ENCODE measurements at places on chromosomes 7 and 10. TPM values are rescaled to one million over a fixed set of nuclear protein-coding genes. Genes with fewer than 3 reads are reported as not detected.

ADAP1 gene
- total RNA-seq = 3.9 TPM

NUTM2B gene
- total RNA-seq = 0.37 TPM

WDR11 gene
- total RNA-seq = 54.6 TPM

BMPER gene
- total RNA-seq = 0.63 TPM

ATOH7 gene
- not detected for total RNA-seq

ERCC6 gene
- 40.2 TPM for total RNA-seq

TRIM74 gene
- total RNA-seq = 0.60 TPM

CASP7 gene
- total RNA-seq = 30.4 TPM

DNA sequence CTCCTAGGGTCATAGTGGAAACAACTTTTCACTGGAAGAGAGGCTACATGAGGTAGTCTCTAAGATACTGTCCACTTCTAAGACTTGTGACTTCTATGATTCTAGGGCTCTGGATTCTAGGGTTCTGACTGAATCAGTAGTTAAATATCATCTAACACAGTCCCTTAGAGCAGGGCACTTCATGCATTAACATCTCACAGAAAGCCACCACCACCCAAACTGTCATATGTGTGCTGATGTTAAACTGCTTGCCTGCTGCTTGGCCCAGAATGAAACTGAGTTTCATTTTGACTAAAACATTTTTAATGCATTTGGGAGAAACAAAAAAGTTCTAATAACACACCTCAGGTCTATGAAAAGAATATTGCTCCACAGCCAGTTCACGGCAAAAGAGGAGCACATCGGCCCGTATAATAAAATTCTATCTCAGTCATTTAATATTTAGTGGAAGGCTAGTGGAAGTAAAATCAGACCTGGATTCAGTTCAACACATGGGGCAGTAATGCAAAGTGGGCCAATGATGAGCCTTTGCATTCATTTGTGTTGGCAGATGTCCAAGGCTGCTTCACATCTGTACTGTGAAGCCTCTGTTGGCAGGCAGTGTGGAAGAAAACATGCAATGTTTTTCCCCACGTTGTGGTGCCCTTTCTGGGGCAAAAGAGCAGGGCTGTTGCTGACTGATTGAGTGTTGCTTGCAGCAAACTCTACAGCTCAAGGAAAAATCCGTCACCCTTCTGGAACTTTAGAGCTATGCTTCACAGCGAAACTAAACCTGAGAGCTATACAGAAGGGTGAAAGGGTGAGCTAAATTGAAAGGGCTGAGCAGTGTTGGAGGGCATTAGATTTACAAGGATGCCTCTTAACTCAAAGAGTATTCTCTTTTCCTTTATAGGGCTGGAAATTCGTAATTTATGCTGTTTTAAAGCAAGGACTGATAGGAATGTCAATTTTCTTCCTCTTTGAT, 33.5 kb upstream of the AUTS2 start:
- no peak for DNase-seq

GRCh38 chr7:106582365-106582764, 78.6 kb downstream of the CCDC71L start:
- no peak for DNase-seq

GRCh38 chr10:96271016-96271815, at the start of gene BLNK:
BLNK (minus strand) TSS chr10:96271569; CDS start chr10:96271398, 171 bp downstream.
- no peak for DNase-seq

- DNase-seq = no peak
Measured at GRCh38 chr10:89163265-89163995, 43.7 kb downstream of the CH25H start.

- no peak for DNase-seq
Measured at GRCh38 chr7:144508702-144509101, 105.2 kb upstream of the NOBOX start.

GRCh38 chr7:130927062-130927461, 193.1 kb upstream of the KLF14 start:
- no peak for DNase-seq

DNA sequence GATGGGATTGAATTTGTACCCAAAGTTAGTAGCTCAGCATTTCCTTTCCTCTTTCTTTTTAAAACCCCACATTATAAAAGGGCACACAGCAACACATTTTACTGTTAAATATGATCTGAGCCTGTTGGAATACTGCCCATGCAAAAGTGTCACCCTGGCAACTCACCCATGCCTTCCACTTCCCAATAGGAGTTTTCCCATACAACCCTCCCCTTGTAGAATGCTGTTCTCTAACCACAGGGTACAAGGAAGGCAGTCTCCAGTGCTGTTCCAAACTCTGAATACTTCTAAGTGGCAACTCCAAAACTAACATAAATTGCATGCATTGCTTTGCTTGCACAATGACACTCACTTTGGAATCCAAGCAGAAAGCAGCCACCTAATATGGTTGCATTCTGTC, 60.8 kb downstream of the NRCAM start:
- no peak for DNase-seq

DNA sequence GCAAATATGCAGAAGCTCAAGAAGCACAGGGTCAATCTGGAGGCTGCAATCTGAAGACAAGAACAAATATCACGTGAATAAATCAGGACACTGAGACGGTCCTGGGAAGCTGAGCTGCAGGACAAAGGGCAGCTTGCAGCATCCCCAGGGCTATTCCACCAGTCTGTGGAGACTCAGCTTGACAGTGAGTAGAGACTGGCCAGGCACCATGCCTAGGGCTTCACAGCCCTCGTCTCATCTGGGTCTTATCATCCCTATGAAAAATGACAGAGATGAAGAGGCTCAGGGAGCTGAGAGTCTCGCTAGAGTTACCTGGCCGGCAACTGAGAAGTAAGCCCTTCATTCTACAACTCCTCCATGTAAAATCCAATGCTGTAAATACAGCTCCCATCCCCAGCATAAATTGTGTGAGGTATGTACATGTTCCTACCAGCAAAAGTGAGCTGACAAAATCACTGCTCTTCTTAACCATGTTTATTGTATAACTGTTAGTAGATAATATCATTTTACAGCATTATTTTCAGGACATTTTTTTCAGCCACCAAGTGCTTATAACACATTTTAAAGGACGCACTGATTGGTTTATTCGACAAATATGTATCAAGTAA, 186.6 kb upstream of the IGFBP3 start:
- DNase-seq = no peak

GRCh38 chr7:48130658-48131108, 40.6 kb upstream of the ABCA13 start:
- no peak for DNase-seq

GRCh38 chr7:20347680-20348079, 17.0 kb downstream of the ITGB8 start:
- no peak for DNase-seq

DNA sequence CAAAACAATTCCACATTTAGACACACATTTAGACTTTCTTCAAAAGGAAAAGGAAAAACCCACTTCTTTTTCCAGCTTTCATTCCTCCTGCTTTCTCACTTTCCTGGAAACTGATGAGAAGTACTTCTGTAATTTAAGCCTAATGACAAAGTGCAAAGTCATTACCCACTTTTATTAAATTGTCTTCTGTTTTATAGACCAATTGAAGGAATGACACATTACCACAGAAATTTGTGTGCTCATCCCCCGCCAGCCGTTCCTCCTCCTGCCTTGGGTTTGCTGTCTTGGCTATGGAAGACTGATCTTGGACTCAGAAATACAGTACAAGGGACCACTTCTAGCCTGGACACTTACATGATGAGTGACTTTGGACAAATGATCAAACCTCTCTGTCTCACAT, 717.8 kb downstream of the SORCS3 start:
- DNase-seq = no peak

- DNase-seq = no peak
Measured at GRCh38 chr7:31744294-31744874, 57.4 kb downstream of the PPP1R17 start.

DNA sequence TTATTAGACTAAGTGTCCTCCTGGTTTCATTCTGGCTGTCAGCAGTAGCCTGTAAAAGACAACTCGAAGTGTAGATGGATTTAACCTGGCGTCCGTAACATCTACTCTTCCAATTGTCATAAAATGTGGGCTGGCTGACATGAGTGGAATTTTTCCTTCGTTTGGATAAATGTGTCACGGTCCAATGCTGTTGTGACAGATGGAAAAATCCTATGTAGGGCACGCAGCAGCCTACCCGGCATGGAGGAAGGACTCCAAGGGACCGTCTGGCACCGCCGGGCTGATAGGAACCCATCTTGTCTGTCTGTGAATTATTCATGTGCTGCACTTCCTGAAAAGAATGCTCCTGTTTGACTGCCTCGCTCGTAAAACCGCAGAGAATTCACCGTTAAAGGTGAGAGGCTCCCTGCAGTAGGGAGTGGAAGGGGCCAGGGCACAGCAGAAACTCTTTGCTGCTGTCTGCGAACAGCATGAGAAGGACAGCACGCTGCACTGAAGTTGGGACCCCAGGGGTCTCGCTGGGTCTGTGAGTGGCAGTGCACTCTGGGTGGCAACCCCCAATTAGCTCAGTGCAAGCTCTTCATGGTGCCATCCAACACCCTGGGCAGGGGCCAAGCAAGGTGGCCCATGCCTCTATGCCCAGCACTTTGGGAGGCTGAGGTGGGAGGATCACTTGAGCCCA, 1.6 kb upstream of the ORAI2 start:
- no peak for DNase-seq

DNA sequence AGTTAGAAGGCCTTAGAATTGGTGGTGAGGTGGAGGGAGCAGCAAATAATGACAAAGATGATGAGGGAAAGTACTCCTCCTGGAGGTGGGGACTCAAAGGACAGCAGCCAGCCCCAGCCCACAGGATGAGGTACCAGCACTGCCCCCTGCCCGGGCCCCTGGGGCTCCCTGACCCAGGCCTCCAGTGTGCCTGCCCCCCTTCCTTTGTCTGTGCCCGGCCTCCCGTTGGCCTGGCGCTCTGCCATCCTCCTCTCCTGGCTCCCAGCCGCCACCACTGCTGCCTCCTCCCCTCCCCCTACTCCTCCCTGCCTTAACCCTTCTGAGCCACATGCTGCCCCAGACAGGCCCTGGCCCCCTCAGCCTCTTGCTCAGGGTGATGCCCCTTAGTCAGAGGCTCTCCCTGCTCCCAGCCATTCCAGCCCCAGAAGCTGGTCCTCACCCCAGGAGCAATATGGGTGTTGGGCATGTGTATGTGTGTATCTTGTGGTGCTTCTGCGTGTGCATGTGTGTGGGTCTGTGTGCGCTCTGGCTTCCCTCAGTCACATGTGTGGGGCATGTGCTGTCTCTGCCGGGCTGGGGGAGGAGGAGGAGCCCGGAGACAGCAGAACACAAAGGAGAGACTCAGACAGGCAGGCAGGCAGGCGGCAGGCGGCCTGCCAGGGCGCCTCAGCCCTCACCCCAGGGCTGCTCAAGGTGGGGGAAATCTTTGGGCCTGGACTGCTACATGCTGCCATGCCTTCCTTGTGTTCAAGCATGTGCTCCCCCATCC, 2.6 kb downstream of the LDB1 start:
- DNase-seq = peak; percentile 95

GRCh38 chr10:21340331-21340730, 185.2 kb downstream of the SKIDA1 start:
- no peak for DNase-seq

DNA sequence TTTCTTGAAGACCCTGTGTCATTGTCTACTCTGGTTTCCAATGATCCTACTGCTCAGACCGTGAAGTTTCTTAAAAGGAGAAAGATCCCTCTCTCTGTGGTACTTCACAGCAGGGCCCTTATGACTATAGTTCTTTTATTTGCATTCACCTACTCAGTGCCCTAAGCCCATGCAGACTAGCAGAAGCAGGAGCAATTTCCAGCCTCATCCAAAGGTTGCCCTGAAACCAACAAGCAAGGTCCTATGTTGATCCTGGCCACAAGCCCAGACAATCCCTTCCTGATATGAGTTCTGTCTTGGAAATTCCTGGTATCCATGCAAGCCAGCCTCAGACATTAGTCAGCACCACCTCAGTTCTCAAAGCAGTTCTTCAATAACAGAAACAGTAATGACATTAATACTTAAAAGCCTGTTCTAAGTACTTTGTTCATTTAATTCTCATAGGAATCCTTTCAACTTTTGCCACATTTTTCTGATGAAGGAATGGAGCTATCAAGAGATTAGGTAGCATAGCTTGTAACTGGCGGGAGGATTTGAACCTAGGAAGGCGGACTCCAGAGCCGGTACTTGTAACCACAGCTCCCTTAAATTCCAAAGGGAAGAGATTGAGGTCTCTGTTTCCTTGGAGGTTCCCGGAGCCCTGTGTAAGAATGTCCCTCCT, 58.1 kb upstream of the ST8SIA6 start:
- DNase-seq = no peak

DNA sequence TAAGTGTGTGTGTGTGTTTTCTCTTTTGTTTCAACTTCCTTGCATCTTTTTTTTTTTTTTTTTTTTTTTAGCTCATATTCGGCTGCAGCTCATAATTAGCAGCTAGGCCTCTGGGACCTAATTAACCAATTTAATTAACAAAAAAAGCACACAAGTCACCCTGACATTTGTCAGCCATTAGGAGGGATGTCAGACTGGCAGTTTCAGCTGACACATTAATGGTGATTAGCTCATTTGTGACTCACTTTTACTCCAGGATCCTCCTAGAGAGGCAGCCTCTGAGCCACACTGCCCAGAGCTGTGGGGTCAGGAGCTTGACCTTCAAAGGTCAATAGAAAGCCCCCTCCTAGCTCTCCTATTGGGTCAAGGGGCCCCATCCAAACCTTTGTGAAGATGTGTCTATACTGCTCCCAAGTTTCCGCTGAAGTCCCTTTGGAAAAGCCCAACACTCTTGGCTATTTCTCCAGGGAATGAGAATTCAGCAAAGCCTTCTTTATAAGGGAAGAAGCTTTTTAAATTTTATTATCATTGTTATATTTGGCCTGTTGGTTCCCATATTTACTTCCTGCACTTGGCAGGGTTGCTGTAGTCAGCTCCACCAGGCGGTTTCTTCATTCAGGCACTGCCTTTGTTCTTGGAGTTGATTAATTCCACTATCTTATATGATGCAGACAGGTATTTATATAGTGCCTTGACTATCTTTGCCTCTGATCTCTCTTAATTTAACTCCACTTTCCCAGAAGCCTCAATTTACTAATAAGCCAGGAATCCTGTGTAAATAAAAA, 109.5 kb upstream of the HABP2 start:
- no peak for DNase-seq

GRCh38 chr10:46254007-46254383, 32.8 kb upstream of the ANTXRL start:
- no peak for DNase-seq
